ENCODE measurements at places on chromosomes 5 and 9.

- DNase-seq = no peak
Observed at GRCh38 chr5:158709279-158709678, 390.4 kb downstream of the EBF1 start.

DNA sequence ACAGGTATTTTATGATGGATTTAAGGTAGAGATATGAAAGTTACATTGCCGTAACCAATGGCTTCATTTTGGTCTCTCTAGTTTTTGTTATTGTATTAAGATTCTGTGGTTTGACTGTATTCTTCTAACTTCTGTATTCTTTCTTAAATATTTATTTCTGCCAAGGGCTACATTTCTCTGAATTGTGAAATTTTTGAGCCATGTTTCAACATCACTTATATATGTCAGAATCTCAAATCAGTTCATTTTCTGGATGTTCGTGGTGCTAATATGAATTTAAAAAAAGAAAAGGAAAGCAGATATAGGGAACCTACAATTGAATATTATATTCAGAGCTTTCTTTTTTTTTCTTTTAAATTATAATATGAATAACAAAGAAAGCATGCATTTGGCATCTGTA, 142.7 kb downstream of the ANXA1 start:
- DNase-seq = no peak

GRCh38 chr5:1039210-1039548, 30.6 kb downstream of the NKD2 start:
- DNase-seq = no peak

GRCh38 chr9:89553451-89554010, 51.3 kb upstream of the GADD45G start:
- DNase-seq = no peak

- DNase-seq = no peak
Observed at GRCh38 chr9:98736226-98736625, 27.5 kb upstream of the GABBR2 start.

DNA sequence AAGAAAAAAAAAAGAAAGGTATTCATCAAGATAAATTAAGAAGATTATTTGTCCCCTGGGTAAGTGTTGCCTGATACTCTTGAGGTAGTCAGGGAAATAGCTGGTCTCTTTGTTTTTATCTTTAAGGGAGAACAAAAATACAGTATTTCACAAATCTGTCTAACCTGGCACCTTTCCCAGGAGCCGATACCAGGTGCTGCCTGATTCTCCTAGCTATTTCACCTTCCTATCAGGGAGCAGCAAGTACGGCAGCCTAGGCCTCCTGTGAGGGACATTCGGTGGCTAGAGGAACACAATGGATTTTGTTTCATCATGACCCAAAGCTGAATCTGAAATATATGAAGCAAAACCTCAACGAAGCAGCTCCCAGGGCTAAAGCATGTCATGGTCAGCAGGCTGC, 86.0 kb downstream of the TARS1 start:
- DNase-seq = no peak

DNA sequence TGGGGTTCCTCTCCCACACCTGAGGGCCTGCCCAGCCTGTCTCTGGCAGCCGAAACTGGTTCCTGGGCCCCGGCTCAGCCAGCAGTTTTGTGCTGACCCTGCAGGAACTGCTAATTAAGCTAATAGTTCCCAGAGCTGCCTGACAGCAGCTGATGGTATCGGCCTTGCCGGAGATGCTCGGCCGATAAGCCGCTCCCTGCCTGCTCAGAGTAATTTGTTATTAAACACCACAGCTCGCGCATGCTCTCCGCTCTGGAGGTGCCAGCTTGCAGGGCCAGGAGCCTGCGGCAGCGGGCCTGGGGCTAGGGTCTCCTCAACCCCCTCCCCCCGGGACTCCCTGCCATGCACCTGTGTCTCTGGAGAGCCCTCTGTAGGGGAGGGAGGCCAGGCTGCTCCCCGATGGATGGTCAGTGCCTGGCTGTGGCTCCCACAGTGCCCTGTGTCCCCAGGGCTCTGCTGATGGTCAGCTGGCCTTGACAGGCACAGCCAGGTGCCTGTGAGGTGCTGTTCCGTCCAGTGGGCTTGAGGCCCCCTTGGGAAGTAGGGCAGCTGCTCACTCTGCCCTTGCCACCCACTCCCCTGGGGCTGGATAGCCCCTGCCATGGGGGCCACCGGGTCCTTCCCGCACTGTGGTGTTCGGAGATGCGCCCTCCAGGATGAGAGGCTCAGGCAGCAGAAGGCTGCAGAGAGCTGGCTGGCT, 41.7 kb downstream of the RXRA start:
- no peak for DNase-seq

- no peak for DNase-seq
Observed at GRCh38 chr5:158928404-158928803, 171.3 kb downstream of the EBF1 start.

DNA sequence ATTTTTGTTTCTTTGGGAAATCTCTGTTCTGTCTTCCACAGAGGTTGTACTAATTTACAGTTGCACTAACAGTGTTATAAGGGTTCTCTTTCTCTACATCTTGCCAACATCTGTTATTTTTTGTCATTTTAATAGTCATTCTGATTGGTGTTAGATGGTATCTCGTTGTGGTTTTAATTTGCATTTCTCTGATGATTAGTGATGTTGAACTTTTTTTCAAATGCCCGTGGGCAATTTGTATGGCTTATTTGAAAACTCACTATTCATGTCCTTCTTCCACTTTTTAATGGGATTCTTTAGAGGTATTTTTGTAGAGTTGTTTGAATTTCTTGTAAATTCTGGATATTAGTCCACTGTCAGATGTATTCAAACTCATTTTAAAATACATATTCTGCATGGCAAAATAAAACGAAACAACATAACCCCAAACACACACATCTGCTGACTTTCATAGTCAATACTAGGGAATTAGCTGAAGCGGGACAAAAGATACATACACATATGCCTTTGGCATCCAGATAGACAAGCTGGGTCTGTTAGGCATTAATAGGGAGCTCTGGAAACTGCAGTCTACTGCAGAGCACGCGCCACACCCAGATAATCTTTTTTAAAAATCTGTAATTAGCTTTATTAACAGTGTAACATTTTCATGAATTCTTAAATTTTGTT, 5.8 kb upstream of the SPATA31C2 start:
- no peak for DNase-seq
